Thymus (tissue), 14 donors: ENCODE measurements at places on chromosomes 16 and 17. TPM values are rescaled to one million over a fixed set of nuclear protein-coding genes. Genes with fewer than 3 reads are reported as not detected.

DNA sequence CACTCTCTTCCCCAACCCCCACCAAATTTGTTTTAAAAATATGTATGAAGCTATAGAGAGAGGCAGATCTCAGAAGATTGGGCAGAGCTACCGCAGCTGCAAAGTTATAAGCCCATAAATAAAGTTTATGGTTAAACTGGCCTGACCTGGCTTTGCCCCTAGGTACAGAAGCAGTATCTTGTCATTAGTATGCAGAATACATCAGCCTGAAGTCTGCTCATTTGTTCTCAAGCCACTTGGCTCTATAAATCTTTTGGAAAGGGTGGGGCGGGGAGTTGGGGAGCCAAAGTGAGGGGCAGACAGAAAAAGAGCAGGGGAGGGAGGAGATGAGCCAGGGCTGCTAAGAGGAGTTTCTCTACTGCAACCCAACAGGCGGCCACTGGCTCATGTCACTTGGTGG lies 113.2 kb downstream of the SOX9 start:
- no peak overlapping the region for H3K27ac ChIP-seq
- no peaks in the 10 kb centered on the region for H3K4me1 ChIP-seq
- no peak overlapping the region for H3K4me3 ChIP-seq

DNA sequence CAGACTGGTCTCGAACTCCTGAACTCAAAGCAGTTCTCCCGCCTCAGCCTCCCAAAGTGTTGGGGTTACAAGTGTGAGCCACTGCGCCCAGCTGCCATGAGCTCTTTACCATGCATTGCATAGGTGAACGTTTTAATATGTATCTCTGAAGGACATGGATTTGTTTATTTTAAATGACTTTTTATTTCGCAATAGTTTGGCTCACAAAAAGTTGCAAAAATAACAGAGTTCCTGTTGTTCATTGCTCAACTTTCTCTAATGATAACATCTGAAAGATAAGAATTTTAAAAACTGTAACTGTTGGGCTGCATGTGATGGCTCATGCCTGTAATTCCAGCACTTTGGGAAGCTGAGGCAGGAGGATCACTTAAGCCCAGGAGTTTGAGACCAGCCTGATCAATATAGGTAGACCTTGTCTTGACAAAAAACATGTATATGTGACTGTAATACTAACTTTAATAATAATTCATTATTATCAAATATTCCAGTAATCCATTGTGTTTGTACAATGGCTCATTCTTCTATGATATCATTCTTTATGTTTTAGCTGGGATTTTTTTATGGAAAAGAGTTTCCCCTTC lies 80.1 kb downstream of the ABCC1 start:
- no peaks in the 10 kb centered on the region for H3K27me3 ChIP-seq
- peaks cover 4% of the 10 kb centered on the region for H3K4me1 ChIP-seq
- no peak for DNase-seq
- peaks cover 32% of the 10 kb centered on the region for H3K36me3 ChIP-seq

DNA sequence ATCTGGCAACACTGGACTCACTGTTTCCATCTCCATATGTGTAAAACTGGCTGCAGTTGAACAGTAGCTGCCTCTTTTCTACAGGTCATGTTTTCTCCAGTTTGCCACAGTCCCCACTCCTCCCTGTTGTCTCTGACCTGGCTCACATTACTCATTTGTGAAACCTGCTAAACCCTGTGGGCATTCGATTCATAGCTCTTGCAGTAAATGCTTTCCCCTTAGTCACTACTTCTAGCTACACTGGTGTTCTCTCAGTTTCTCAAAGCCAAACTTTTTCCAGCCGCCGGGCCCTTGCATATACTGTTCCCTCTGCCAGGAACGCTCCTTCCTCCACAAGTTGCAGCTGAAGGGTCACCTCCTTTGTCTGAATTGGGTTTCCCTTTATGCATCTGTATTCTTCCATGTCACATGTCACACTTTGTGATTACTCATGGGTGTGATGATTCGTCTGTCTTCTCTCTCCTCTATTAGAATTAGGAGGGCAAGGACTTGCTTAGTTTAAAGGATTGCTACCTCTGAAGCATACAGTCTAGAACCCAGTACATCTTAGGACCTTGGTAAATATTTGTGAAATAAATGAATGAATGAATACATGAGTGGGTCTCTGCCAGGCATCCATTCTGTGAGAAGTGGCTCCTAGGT lies 15.0 kb upstream of the MT4 start:
- peaks cover 2% of the 10 kb centered on the region for H3K27me3 ChIP-seq
- no peak overlapping the region for H3K27ac ChIP-seq
- H3K36me3 ChIP-seq = no peaks in the 10 kb centered on the region
- no peak overlapping the region for H3K4me3 ChIP-seq
- peaks cover 11% of the 10 kb centered on the region for H3K4me1 ChIP-seq

DNA sequence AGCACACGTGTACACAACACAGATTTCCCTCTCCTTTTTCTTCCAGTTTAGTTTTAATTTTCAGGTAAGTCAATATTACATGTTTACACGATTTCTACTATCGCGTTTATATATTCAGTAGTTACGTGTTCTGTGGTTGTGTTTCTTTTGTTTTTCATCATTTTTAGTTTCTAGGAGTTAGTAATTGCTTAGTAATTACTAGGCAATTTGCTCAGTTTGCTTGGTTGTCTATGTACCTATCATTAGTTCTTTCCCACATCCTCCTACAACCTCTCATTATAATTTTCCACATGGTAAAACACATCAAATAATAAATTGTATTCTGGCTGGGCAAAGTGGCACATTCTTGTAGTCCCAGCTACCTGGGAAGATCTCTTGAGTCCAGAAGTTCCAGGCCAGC lies 24.6 kb upstream of the GUCY2D start:
- H3K4me3 ChIP-seq = no peak overlapping the region
- DNase-seq = no peak
- no peak overlapping the region for H3K27ac ChIP-seq
- H3K27me3 ChIP-seq = no peaks in the 10 kb centered on the region
- no peaks in the 10 kb centered on the region for H3K36me3 ChIP-seq
- no peaks in the 10 kb centered on the region for H3K4me1 ChIP-seq

GRCh38 chr16:65658349-65658748 lies 536.5 kb upstream of the CDH11 start:
- DNase-seq = no peak
- no peak overlapping the region for H3K27ac ChIP-seq
- no peak overlapping the region for H3K4me3 ChIP-seq
- H3K4me1 ChIP-seq = no peaks in the 10 kb centered on the region

GRCh38 chr17:50046179-50046578 lies 9.7 kb upstream of the ITGA3 start:
- no peaks in the 10 kb centered on the region for H3K36me3 ChIP-seq
- DNase-seq = no peak
- H3K27ac ChIP-seq = no peak overlapping the region
- no peak overlapping the region for H3K4me3 ChIP-seq
- H3K4me1 ChIP-seq = no peaks in the 10 kb centered on the region

- no peaks in the 10 kb centered on the region for H3K27me3 ChIP-seq
- no peak for DNase-seq
- no peak overlapping the region for H3K27ac ChIP-seq
- no peaks in the 10 kb centered on the region for H3K4me1 ChIP-seq
- no peak overlapping the region for H3K4me3 ChIP-seq
- H3K36me3 ChIP-seq = no peaks in the 10 kb centered on the region
These were observed 2.3 kb downstream of the MYH1 start for GRCh38 chr17:10516065-10516464.

- H3K27ac ChIP-seq = no peak overlapping the region
- H3K4me3 ChIP-seq = no peak overlapping the region
- no peak for DNase-seq
These were observed 8.0 kb upstream of the CPPED1 start for GRCh38 chr16:12811441-12812383.

- H3K4me1 ChIP-seq = peaks cover 9% of the 10 kb centered on the region
- H3K27ac ChIP-seq = no peak overlapping the region
- H3K4me3 ChIP-seq = no peak overlapping the region
- H3K36me3 ChIP-seq = no peaks in the 10 kb centered on the region
These were observed 5.9 kb upstream of the CDIP1 start for GRCh38 chr16:4544473-4544872.

GRCh38 chr17:65660078-65660477 lies 98.6 kb upstream of the AXIN2 start:
- no peaks in the 10 kb centered on the region for H3K36me3 ChIP-seq
- DNase-seq = no peak
- H3K4me3 ChIP-seq = no peak overlapping the region
- no peak overlapping the region for H3K27ac ChIP-seq

DNA sequence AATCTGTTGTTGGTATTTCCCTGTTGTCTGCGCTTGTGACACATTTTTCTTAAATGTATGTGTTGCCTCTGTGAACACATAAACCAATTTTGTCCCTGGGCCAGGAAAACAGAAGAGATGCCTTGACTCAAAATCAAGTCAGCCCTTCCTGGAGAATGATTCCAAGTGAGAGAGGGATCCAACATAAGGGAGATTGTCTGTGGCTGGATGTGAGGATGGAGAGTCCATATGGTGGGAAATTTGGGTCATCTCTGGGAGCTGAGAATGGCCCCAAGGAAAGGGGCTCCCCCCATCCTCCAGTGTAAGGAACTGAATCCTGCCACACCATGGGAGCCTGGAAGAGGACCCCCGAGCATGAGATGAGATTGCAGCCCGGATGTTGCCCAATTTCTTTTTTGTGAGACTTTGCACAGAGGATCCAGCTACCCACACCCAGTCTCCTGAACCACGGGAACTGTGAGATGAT lies 13.5 kb downstream of the CRYM start:
- H3K4me1 ChIP-seq = no peaks in the 10 kb centered on the region
- no peak overlapping the region for H3K4me3 ChIP-seq
- no peaks in the 10 kb centered on the region for H3K36me3 ChIP-seq
- no peaks in the 10 kb centered on the region for H3K27me3 ChIP-seq
- no peak for DNase-seq

DNA sequence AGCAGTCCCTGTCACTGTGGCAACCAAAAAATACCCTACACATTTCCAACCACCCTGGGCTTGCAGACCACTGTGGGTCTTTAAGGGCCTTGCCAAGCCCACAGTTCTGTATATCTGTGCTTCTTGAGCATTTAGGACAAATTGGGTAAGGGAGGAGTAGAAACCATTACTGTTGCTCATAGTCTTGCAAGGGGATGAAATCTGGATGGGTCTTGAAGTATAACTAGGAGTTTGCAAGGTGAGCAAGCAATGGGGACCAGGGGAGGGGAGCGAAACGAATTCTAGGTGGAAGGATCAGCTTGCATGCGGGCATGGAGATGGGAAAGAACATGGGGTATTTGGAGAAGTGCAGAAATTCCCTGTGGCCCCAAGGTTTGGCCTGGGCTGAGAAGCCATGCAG lies 202.9 kb downstream of the RAB11FIP4 start:
- no peak overlapping the region for H3K4me3 ChIP-seq
- H3K36me3 ChIP-seq = no peaks in the 10 kb centered on the region
- H3K27ac ChIP-seq = no peak overlapping the region

DNA sequence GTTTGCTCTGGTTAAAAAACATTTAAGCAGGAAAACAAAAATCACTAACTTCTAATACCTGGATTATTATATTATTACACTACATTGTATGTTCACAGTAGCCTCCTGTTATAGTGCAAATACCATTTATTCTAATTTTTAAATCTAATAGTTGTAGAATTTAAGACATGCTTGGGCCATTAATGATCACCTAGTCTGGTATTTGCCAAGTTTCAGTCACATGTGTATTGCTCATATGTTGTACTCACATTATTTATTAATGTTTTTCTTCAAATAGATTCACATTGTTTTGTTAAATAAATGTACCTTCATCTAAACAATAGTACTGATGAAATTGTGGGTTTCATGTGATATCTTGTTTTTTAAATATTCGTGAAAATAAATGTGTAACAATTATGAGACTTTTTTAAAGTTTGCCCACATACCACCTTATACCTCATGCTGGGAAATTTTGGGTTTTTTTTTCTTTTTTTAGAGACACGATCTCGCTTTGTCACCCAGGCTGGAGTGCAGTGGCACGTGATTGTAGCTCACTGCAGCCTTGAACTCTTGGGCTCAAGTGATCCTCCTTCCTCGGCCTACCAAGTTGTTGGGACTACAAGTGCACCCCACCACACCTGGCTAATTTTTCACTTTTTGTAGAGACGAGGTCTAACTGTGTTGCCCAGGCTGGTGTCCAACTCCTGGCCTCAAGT lies 5.9 kb downstream of the ZNF771 start:
- H3K4me1 ChIP-seq = peaks cover 11% of the 10 kb centered on the region
- no peaks in the 10 kb centered on the region for H3K27me3 ChIP-seq
- H3K36me3 ChIP-seq = peaks cover 20% of the 10 kb centered on the region
- no peak overlapping the region for H3K27ac ChIP-seq
- H3K4me3 ChIP-seq = no peak overlapping the region

GRCh38 chr17:71409137-71409536 lies 711.7 kb upstream of the SOX9 start:
- H3K27me3 ChIP-seq = no peaks in the 10 kb centered on the region
- DNase-seq = no peak
- no peaks in the 10 kb centered on the region for H3K4me1 ChIP-seq
- H3K27ac ChIP-seq = no peak overlapping the region
- H3K36me3 ChIP-seq = no peaks in the 10 kb centered on the region

- DNase-seq = peak; percentile 42
- H3K4me3 ChIP-seq = no peak overlapping the region
- peaks cover 44% of the 10 kb centered on the region for H3K36me3 ChIP-seq
- no peaks in the 10 kb centered on the region for H3K27me3 ChIP-seq
- no peak overlapping the region for H3K27ac ChIP-seq
These were observed 3.1 kb downstream of the RNF227 start for GRCh38 chr17:7912927-7913524.

DNA sequence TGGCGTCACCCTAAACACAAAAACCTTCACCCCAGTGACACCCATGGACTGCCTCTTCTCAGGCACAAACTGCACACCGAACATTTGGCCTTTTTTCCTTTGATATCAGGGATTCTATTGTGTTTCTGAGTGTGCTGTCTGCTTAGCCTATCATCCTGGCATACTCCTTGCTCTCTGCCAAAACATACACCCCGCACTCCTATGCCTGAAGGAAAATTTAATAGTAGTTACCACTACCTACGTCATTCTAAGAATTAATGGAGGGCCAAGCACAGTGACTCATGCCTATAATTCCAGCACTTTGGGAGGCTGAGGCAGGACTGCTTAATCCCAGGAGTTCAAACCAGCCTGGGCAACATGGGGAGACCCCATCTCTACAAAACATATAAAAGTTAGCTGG lies 19.9 kb upstream of the SLFN13 start:
- no peaks in the 10 kb centered on the region for H3K27me3 ChIP-seq
- no peak overlapping the region for H3K4me3 ChIP-seq
- H3K4me1 ChIP-seq = peaks cover 2% of the 10 kb centered on the region
- H3K27ac ChIP-seq = no peak overlapping the region

- no peaks in the 10 kb centered on the region for H3K27me3 ChIP-seq
- H3K27ac ChIP-seq = no peak overlapping the region
- H3K4me1 ChIP-seq = no peaks in the 10 kb centered on the region
- H3K4me3 ChIP-seq = no peak overlapping the region
- DNase-seq = no peak
- H3K36me3 ChIP-seq = no peaks in the 10 kb centered on the region
These were observed 46.5 kb upstream of the IRX6 start for GRCh38 chr16:55277536-55277935.

PRSS22 gene
- 0.42 TPM for total RNA-seq

CCL15 gene
- total RNA-seq = not detected

CENPV gene
- total RNA-seq = 108 TPM

CACNA1G gene
- 0.38 TPM for total RNA-seq
